ENCODE measurements at places on chromosomes 12 and 14.

DNA sequence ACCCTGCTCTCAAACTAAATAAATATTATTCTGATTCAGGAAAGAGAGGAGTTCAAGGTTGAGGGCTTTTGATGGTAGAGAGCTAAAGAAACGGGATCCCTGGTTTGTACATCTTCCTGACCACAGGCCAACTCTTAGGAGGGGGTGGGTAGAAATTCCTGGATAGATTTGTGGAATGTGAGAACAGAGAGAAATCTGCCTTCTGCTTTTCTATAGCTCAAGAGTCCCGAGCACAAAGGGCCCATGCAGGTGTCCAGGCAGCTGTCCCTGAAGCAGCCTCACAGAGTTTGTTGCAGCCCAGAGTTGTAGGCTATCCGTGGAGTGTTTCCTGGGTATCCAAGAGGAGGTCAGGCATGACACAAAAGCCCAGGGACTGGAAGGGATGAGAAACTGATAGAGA lies 198.6 kb downstream of the BCAT1 start:
- no peak for DNase-seq

DNA sequence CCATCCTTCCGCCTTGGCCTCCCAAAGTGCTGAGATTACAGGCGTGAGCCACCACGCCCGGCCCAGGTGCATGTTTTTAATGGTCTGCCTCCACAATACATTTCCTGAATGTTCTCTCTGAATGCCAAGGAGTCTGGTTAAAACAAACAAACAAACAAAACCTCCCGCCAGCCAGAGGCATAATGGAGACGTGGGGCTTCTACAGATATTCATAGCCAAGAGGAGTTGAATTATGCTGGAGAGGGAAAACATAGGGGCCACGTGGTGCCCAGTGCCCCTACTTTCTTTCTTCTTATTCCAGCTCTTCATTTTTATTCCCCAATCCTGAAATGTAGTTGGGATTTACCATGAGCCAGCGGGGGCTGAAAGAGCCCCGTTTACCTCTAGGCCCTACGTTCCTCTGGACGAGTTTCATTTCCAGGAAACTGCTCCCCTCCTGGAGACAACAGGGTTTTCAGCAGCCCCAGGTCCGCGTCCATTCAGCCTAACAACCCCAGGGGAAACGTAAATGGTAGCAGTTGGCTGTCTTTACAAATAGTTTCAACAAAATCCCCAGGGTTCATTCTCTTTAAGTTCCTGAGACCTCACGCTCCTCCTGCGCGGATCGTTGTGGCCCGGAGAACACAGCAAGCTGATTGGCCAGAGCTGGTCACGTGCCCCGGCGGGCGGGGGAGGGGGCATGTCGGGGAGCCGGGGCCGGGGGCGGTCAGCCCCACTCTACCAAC lies 108.5 kb upstream of the ESRRB start:
- peak; percentile 24 for DNase-seq

- DNase-seq = peak; percentile 85
Measured at GRCh38 chr14:50082308-50082742, 34.0 kb downstream of the VCPKMT start.

- no peak for DNase-seq
Measured at GRCh38 chr14:65792208-65792905, 379.8 kb downstream of the FUT8 start.

DNA sequence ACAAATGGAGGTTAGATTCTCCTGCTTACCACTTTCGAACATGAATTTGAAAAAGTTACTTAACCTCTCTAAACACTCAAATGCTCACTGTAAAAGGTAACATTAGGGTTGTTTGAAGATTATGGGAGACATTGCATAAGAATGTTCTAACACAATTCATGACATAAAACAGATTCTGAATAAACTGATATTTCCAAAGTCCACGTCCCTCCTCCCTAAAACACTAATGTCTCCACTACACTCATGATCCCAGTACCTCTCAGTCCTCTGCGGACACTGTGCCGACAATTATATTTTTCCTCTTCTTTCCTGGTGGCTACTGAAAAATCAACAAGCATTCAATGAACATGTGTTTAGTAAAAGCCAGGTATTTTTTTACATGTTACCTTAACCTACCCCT lies 18.8 kb upstream of the IAPP start:
- no peak for DNase-seq

- no peak for DNase-seq
Measured at GRCh38 chr14:23380197-23380914, 3.5 kb downstream of the CMTM5 start.

- DNase-seq = no peak
Measured at GRCh38 chr12:25286837-25287236, 36.1 kb upstream of the KRAS start.

GRCh38 chr14:30221546-30221945 lies 293.9 kb upstream of the PRKD1 start:
- no peak for DNase-seq

- DNase-seq = no peak
Measured at GRCh38 chr14:69901113-69901951, 22.1 kb downstream of the SMOC1 start.

- DNase-seq = no peak
Measured at GRCh38 chr12:27575762-27576118, 51.7 kb downstream of the PPFIBP1 start.

- DNase-seq = no peak
Measured at GRCh38 chr12:74626397-74626796, 88.8 kb downstream of the ATXN7L3B start.

DNA sequence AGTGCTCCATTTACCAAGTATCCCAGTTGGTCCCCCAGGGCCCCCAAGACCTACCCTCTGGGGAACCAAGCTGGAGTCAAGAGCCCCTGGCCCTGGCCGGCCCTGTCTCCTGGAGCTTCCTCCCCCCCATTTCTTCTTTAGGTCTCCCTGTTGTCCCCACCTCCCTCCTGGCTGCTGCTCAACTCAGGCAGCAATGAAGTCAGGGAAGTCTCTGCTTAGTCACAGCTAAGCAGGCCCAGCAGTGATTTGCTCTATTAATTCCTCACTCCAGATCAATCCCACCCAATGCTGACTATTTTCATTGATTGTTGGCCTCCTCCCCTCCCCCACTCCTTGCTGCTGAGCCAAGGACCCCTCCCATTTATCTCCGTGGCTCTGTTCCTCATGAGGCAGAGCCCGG lies 28.3 kb downstream of the VSX2 start:
- DNase-seq = no peak

DNA sequence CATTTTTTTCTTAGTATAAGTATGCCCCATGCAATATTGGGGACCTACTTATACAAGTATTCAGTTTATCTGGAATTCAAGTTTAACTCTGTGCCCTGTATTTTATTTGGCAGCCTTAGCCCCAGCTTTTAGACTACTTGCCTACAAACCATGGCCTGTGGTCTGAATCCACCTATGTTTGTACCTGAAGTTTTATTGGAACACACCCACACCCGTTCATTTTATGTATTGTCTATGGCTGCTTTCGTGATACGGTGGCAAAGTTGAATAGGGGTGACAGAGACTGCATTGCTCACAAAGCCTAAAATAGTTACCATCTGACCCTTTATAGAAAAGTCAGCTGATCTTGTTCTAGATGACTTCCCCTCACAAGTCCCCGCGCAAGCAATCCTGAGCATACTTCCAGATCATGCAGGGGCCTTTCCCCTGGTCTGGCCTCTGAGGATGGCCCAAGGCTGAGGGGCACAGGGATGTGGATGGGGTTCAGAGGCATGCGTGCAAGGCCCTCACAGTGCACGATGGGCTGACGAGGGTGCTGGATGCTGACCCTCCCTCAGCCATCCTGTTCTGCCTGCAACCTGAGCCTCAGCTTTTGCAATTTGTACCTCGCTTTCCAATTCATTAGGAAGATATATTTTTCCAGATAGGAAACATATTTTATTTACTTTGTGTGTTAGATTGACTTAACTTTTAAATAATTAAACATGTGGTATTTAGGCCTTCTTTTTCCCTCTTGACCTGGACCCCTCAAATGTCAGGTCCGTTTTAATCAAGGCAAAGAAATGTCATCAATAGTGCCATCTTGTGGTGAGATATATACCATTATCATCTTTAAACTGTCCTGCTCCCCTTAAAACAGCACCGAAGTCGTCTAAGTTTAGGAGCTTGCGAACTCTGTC lies 527.3 kb upstream of the CCDC196 start:
- DNase-seq = peak; percentile 15

GRCh38 chr14:56666294-56666693 lies 86.7 kb downstream of the TMEM260 start:
- DNase-seq = no peak

DNA sequence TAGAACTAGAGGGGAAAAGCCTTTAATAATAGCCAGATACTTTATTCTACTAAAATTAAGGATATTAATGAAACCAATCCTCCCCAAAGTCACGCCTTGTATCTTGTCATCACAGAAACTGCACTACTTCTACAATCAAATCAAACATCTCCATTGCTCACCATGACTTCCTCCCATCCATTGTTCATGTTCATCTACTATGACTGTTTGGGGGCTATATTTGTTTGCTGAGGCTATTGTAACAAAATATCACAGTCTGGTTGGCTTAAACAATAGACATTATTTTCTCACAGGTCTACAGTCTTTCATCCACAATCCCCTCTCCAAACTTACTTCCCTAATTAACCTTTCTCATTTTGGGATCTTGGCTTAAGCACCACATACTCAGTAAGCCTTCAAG lies 193.6 kb upstream of the FSCB start:
- DNase-seq = no peak

DNA sequence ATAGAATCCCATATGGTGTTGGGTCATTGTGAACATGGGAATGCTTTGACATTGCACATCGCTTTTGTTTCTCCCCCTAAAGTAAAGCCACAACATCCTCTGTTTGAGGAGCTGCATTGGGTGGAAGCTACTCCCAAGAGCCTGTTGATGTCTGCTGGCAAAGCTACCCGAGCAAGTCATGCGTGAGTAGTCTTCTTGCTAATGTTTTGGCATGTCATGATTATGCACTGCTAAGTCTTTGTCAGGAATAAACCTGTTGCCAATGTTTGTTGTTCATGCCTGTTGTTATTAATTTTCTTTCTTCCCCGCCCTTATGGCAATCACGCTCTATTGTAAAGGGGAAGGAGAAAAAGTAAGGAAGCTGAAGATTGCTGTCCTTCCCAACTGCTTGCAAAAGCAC lies 97.3 kb downstream of the EXOC5 start:
- no peak for DNase-seq

GRCh38 chr12:46299851-46300250 lies 31.0 kb upstream of the SLC38A1 start:
- DNase-seq = no peak

DNA sequence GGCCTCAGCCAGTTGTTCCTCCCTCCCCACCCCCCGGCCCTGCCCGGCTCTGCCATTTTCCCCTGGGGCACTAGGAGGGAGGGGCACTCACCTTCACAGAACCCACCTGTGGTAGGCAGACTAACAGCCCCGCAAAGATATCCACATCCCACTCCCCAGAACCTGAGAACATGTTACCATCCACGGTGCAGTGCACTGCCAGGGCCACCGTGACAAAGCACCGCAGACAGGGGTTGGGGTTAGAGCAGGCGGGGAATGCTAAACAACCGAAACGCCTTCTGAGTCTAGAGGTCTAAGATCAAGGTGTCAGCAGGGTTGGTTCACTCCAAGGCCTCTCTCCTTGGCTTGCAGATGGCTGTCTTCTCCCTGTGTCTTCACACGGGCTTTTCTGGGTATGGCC lies 57.4 kb upstream of the NCOR2 start:
- no peak for DNase-seq

GRCh38 chr14:104682107-104682593 lies 7.3 kb upstream of the INF2 start:
- no peak for DNase-seq

DNA sequence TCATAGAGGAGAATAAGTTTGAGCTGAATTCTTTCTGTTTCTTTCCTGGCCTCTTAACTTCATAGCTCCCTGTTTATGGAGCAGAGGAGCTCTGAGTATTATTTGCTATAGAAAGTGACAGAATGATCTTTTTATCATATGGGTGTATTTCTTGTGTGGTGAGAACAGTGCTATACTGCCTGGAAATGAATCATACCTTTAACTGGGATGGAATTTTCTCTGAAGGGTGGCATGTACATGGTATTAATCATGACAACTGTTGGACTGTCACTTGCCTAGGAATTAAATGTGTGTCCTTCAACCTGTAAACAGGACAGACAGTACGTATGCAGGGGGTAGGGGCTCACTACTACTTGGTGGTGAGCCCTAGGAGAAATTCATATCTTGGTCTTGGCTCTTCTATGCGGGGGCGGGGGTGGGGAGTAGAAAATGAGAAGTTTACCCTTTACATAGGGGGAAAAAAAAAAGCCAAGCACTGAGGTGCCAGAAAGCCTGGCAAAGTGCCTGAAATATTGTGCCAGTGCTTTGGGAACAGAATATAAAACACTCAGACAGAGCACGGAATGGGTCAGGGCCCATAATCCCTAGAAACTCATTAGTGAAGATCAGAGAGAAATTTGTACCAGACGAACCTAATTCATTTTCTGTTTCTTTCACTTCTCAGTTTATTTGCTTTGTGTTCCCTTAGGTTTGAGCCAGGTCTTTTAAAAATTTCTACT lies 33.8 kb downstream of the ARMH4 start:
- no peak for DNase-seq

- DNase-seq = no peak
Measured at GRCh38 chr14:33918256-33918655, 32.6 kb downstream of the EGLN3 start.

DNA sequence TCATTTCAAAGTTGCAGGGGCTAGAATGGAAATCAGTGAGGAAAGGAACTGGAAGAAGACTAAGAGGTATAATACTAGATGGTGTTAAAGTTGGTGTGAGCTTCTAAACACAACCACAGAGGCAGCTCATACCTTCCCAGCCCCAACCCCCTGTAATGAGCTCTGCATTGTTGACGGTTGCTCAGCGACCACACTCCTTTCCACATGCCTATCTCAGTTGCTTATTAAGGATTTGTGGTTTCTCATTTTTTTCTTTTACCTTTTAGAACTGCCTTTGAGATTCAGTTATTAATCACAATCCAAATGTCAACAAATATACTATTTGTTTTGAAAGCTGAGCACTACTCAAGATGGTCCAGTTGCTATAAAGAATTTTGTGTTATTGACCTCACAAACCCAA lies 62.1 kb upstream of the KIF21A start:
- no peak for DNase-seq

DNA sequence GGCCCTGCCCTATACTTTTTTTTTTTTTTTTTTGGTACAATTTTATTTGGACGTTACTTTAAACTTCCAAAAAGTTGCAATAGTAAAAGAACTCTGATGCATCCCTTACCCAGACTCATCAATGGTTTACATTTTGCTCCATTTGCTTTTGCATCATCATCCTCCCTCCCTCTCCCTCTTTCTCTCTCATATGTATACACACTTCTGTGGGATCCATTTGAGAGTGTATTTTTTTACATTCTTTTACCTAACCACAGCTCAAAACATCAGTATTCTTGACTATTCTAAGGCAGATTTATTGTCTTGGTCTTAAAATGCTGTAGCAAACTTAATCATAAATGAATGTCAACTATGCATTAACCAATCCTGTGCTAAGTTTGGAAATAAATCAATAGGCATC lies 111.6 kb downstream of the PRICKLE1 start:
- no peak for DNase-seq

GRCh38 chr12:24902511-24903328 lies 46.2 kb downstream of the BCAT1 start:
- DNase-seq = no peak
